ENCODE measurements at places on chromosomes 13 and 19.

DNA sequence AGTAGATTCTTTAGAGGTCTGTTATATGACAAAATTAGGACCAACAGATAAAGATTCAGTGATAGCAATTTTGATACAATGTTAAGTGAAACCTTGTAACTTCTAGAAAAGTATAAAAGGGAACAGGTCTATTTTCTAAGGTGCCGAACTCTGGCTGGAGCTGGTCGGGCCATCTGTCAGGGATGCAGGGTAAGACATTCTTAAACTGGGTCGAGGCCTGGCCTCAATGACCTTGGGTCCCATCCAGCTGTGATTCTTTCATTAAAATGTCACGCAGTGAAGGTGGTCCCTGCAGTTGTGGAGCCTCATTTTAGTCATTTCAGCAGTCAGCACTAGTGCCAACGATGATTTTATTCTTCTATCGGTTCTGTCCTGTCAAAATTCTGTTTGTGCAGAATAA lies 271.9 kb upstream of the SPRY2 start:
- no peak for DNase-seq

DNA sequence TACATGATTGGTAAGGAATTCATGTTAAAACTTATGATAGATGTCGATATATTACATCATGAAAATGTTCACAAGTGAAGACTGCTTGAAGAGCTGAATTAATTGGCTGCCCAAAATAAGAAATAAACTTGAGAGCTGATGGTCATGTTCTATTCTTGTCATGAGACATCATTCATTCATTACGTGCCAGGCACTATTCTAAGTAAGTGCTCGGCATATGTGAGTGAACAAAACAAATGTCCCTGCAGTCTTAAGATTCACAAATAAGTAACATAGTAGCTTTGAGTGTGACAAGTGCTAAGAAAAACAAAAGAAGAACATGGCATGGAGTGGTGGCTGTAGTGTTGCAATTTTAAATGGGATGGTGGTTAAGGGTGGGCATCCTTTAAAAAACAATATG lies 329.3 kb downstream of the SUCLA2 start:
- DNase-seq: no peak

- peak; percentile 60 for DNase-seq
These were observed 185.4 kb upstream of the SERP2 start for GRCh38 chr13:44188257-44188656.

- peak; percentile 51 for DNase-seq
These were observed 68.6 kb downstream of the NDFIP2 start for GRCh38 chr13:79549355-79550106.

DNA sequence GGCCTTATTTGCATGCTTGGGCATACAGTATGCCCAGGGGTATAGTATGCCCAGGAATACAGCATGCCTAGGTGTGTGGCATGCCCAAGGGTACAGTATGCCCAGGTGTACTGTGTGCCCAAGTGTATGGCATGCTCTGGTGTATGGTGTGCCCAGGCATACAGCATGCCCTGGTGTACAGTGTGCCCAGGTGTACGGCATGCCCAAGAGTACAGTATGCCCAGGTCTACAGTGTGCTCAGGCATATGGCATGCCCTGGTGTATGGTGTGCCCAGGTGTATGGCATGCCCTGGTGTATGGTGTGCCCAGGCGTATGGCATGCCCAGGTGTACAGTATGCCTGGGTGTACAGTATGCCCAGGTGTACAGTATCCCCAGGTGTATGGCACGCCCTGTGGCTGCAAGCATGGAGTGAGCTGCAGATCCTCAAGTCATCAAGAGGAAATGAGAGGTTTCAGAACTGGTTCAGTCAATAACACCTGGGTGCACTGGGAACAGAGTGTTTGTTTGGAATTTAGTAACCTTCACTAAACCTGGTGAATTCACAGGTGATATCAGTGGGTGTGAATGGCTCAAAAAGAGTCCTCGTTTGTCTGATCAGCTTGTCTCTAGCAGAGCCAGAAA lies 7.8 kb upstream of the C13orf42 start:
- DNase-seq: no peak

- peak; percentile 27 for DNase-seq
These were observed 77.3 kb upstream of the UBAC2 start for GRCh38 chr13:99123101-99124045.

DNA sequence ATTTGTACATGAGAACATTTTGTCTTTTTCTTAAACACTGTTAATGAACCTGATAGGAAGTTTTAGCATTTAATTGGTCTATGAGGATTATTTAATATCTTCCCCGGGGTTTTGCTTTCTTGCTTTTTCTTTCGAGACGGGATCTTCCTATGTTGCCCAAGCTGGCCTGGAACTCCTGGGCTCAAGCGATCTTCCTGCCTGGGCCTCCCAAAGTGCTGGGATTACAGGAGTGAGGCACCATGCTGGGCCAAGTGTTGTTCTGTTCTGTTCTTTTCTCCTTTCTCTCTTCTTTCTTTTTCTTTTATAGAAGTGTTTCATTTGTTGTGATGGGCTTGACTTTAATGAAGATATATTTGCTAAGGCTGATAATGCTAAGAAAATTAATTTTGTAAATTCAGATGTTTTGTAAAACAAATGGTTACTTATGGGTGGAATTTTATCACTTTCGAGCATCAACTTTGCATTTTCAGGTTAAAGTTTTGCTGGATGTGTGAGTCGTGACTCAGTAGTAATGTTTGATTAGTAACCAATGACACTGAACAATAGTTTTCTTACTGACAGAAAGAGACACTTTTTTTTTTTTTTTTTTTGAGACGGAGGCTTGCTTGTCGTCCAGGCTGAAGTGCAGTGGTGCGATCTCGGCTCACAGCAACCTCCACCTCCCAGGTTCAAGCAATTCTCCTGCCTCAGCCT lies 2.2 kb downstream of the PAN3 start:
- DNase-seq: no peak

GRCh38 chr19:47676811-47677210 lies 36.4 kb upstream of the EHD2 start:
- DNase-seq: no peak

GRCh38 chr13:39988351-39988750 lies 332.9 kb downstream of the COG6 start:
- no peak for DNase-seq

- DNase-seq: peak; percentile 83
These were observed 296.1 kb downstream of the PCDH9 start for GRCh38 chr13:66933994-66934393.

DNA sequence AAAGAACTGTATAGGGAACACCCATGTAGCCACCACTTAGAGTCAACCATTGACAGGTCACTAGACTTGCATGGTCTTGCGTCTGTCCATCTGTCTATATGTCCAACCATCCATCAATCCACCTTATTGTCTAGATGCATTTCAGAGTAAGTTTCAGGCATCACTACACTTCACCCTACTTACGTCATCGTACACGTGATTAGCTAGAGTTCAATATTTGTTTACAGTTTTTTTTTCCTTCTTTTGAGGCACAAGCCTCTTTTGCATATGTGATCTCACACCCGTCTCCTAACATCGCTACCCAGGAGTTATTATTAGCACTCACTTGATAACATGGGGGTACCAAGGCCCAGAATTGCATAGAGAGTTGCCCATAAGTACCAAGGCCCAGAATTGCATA lies 6.9 kb downstream of the CACNG7 start:
- DNase-seq: no peak

GRCh38 chr13:78540058-78540457 lies 63.3 kb downstream of the POU4F1 start:
- DNase-seq: no peak

GRCh38 chr19:3175781-3176714 lies 2.5 kb upstream of the S1PR4 start:
- peak; percentile 74 for DNase-seq

DNA sequence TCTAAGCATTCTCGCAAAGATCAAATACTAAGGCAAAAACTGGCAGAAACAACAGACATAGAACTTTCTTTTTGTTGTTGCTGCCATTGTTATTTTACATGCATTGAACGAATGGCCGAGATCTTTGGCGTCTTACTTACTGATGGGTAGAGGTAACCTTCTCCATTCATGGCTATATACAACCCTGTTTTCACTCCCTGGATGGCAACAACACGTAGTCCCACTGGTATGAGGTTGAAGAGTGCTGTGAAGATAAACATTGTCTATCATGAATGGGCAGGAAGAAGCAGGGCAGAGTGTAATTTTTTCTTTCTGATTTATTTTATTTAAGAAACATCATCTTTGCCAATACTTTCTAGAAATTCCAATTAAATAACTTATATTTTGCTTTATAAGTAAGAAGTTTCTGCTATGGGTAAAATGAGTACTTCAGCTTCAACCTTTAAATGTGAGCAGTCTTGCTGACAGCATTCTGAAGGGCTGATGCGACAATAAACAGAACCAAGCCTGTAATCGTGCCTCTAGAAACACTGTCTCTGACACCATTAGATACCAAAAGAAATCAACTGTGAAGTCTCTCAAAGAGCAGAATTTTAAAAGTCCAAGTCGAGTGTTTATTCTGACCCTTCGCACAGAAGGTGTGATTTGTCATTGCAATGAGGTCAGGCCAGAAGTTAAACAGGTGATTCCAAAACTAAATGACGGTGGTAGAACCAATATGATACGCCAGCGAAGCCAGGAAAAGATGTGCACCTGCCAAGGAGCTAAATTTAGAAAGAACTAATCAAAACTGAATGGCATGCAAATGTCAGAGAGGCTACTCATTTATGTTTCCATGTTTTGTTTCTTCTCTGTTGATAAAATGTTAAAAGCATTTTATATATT lies 416.4 kb downstream of the ITGBL1 start:
- no peak for DNase-seq

DNA sequence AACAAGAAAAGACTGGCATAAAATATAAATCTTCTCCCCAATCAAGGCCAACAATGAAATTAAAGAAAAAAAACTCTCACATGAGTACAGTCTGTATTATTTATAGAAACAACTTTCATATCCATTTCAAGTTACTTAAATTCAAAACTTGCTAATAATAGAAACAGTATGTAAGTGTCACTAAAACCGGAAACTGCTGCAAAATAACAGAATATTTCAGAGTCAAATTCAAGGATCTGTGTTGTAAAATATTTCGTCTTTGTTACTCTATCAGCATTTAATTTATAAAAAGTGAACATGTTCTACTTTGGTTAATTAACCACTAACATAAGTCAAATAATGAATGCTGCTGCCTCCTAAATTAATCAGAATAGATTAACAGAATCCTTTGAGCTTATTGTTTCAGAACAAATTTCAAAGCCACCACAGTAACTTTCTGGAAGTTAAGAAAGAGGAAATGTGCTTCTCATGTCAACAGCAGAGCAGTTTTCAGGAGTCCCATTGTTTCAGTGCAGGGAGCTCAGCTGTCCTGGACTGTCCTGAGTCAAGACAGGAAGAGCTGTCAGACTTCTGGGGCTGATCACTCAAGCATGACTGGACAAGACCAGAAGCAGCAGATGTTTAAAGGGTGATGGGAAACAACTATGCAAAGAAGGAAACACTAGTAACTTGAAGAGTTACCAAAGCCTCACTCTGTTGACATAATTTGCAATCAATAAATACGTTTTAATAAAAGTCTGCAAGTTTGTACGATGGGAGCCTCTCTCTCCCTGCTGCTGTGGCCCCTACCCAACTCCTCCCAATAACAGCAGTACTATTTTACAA lies 76.9 kb downstream of the FOXO1 start:
- DNase-seq: peak; percentile 27

DNA sequence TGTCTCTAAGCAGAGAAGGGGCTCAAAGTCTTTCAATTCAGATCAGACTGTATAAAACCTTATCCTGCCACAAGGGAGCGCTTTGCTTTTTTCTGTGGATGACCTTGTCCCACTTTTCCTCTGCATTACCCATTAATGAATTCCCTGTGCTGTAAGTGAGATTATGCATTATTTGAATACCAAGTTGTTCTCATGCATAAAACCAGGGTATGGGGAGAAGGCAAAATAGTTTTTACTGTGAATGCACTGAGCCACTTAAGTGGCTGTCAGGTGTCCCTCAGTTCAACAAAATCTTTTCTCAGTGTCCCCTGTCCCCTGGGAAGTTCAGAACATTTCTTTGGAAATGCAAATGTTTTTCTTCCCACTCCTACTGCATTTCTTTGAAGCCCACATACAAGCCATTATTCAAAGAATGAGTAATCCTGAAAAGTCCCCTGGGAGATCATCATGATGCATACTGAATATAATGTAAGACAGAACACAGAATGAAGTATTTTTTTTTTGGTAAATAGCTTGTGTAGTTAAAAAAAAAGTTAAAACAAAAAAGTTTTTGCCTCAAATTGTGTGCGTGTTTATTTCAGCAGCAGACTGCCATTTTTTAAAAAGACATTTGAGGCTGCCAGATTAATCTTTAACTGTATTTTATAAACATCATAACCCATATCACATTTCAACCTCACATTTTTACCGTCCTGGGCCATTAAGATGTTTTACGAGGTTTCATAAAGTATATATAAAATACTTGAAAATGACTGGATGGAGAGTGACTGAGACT lies 506.7 kb upstream of the PCDH9 start:
- peak; percentile 90 for DNase-seq
